ENCODE measurements at places on chromosomes 6 and 20.

- no peak for DNase-seq
These were observed 6.0 kb downstream of the SUMO4 start for GRCh38 chr6:149405823-149406765.

DNA sequence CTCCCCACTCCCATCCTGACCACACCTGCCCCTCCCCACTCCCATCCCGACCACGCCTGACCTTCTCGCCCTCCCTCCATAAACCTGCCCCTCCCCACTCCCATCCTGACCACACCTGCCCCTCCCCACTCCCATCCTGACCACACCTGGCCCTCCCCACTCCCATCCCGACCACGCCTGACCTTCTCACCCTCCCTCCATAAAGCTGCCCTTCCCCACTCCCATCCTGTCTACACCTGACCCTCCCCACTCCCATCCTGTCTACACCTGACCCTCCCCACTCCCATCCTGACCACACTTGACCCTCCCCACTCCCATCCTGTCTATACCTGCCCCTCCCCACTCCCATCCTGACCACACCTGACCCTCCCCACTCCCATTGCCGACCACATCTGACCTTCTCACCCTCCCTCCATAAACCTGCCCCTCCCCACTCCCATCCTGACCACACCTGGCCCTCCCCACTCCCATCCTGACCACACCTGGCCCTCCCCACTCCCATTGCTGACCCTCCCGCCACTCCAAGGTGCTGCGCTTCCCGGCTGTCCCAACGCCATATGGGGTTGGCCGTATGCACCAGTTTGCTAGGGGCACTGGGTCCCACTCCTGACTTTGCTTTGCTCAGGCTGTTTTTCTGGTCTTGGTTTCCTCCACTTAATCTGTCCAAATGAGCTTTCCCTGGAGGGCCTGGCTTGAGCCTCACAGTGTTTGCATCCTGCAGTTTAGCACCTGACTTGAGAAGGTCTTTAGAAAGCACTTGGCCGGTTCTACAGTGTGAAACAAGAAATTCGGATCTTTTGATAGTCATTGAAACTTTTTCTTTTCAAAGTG lies 2.9 kb downstream of the KIF25 start:
- no peak for DNase-seq

DNA sequence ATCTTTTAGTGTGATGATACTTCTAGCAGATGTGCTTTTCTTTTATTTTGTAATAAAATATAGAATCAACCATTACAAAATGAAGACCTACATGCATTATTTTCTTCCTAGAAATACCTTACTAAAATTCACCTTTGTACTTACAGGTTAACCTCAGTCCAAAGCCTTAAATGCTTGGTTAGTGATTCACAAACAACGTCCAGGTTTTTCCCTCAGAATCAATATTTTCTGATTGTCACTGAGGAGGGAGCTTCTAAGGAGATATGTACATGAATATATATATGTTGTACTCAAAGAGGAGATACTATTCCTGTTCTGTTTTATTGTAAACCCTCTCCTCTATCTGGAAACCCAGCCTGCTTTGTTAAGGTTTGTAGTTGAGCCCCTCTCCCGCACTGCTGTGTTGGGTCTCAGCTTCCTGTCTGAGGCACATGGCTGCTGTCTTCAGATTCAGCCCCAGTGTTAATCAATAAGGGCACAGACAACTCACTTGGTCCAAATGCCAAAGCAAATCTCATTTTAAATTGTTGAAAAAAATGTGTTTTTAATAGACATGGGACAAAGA lies 33.9 kb upstream of the HS3ST5 start:
- no peak for DNase-seq

GRCh38 chr6:105994591-105995390 lies 91.3 kb upstream of the PRDM1 start:
- DNase-seq, result no peak

GRCh38 chr6:42782689-42783176 lies 881 bp downstream of the BICRAL start:
- peak; percentile 84 for DNase-seq

DNA sequence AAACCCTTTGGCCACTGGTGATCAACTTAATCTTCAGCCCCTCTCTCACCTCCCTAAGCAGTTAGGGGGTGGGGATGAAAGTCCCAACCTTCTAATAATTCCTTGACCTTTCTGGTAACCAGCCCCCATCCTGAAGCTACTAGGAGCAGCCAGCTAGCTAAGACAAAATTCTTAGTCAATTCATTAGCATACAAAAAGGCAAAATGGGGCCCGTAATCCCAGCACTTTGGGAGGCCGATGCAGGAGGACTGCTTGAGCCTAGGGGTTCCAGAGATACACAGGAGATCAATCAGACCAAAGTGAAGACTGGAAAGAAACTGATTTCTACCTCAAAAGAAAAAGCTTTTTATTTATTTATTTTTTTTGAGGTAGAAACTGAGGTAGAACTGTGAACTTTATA lies 1.8 kb downstream of the ASCC3 start:
- no peak for DNase-seq

DNA sequence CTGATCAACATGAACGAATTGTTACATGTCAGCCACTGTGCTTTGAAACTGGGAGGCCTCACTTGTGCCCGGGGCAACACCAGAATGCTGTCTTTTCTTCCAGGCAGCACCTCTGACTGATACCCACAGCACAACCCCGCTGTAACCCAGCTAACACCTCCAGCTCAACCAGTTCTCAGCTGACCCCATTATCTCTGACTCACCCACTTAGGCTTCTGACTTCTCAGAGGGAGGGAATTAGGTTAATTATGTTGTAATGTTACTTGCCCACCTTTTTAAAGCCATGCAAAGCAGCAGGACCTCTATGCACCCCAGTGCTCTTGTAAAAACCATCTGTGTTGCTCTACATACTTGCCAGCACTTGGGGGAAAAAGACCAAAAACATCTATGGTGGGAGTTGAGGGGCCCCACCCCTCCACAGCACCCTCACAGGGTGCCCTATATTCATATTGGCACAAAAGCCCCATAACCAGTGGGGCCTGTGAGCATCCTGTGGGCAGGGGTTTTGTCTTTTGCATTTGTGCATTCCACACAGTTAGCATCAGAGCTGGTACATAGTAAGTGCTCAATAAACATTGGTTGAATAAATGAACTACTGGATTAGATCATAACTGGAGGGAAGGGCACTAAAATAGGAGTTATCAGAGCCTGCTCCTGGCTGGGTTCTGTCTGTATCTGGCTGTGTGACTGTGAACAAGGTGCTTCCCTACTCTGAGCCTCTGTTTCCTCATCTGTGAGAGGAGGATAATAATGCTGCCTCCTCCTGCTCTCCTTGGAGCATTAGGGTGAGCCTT lies 22.3 kb downstream of the BNIP5 start:
- DNase-seq, result no peak

DNA sequence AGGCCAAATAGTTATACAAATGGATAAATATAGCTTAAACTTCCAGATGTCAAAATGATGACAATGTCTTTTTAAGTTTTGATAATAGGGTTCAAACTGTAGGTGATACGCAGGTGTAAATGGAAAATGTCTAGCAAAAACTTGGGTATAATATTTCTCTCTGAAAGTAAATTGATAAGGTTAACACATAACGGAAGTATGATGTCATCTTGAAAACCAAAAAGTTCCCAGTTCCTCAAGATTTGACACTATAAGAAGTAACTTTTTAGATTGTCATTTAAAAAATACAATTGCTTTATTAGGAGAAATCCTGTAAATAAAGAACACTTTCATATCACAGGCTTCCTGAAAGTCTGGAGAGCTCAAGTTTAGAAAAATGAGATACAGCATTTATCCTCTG lies 483.4 kb downstream of the FRK start:
- no peak for DNase-seq

DNA sequence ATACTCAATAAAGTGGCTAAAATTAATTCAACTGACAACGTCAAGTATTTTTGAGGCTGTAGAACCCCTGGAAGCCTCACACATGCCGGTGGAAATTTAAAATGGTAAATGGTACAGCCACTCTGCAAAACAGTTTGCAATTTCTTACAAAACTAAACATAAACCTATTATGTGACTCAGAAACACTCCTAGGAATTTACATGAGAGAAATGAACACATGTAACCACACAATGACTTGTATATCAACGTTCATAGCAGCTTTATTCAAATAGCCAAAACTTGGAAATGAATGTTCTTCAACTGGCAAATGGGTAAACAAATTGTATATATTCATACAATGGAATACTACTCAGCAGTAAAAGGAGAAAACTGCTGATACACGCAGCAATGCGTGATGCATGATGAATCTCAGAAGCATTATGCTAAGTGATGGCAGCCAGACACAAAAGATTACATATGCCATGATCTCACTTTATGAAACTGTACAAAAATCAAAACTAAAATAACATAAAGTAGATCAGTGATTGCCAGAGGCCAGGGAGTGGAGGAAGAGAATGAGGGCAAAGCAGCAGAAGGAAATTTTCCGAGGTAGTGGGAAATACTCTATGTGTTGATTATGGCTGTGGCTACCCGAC lies 112.5 kb downstream of the FAM50B start:
- DNase-seq, result no peak

- no peak for DNase-seq
These were observed 38.3 kb upstream of the FAM184A start for GRCh38 chr6:119116712-119117281.

DNA sequence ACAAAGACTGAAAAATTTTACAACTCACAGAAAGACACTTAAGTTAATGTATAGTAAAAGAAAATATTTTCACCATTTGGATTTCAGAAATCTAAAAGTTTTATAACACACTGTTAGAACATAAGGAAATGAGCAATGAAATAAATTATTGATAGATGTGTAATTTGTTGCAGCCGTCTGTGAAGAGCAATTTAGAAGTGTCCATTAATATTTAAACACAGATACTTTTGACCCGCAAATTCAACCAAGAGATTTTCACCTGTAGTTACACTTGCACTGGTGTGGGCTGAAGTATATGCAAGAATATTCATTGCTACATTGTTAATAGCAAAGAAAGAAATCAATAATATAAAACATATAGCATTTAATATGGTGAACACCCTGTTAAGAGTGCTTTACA lies 14.6 kb upstream of the SLC17A3 start:
- DNase-seq, result no peak

DNA sequence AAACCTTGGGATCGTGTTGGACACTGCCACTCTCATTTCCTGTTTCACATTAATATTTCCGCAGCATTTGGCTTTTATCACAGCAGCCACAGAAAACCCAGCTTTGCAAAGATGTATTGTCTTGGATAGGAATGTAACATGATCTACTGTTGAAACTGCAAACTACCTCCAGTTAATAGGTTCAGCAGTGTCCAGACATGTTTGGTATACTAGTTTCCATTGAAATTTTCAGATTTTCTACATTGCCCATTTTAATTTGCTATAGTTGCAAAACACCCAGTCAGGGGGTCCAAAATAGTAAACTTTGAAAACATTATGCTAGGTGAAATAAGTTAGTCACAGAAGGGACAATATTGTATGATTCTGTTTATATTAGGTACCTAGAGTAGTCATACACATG lies 3.3 kb downstream of the ANKRD6 start:
- DNase-seq, result no peak

DNA sequence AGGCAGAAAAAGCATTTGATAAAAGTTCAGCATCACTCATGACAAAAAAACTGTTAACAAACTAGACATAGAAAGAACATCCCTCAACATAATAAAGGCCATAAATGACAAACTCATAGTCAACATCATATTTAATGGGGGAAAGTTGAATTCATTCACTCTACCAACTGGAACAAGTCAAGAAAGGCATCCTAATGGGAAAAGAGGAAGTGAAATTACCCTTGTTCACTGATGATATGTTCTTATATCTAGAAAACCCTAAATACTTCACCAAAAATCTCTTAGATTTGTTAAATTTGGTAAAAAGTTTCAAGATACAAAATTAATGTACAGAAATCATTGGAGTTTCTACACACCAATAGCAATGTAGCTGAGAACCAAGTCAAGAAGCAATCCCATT lies 48.9 kb downstream of the GGTLC1 start:
- DNase-seq, result no peak

DNA sequence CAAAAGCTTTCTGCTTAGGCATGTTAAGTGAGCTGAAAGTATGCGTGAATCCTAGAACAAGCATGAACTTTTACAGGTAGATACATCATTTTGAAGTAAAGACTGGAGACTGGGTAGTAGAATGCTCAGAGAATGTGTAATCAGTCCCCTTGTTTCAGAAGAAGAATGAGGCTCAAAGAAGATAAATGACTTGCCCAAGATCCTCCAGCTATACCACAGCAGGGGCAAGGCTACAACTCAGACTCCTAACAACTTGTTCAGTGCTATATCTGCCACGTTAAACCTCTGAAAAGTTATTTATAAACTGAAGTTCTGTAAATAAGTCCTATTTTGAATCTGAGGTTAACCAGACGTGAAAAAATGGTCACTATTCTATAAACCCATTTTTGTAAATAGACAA lies 2.9 kb downstream of the RIPOR2 start:
- no peak for DNase-seq

GRCh38 chr6:103516336-103516735 lies 1343.4 kb downstream of the HACE1 start:
- no peak for DNase-seq

- DNase-seq, result no peak
These were observed 139.5 kb downstream of the C6orf58 start for GRCh38 chr6:127716465-127716864.

DNA sequence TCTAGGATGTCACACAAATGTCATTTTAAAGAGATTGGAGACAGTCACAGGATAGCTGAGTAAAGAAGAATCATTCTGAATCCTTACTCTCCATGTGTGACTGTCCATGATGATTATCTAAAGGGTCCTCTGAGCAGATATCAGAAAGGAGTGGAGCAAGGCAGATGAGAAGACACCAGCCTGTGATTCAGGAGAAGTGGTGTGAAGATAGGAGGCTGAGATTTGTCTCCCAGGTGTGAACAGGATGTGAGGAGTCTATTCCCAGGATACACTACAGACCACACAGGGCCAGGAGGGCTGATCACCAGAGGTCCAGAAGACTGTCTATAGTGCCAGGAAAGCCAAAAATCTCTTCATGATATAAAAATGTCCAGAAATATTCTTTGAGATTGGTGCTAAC lies 27.0 kb downstream of the RWDD2A start:
- DNase-seq, result no peak

DNA sequence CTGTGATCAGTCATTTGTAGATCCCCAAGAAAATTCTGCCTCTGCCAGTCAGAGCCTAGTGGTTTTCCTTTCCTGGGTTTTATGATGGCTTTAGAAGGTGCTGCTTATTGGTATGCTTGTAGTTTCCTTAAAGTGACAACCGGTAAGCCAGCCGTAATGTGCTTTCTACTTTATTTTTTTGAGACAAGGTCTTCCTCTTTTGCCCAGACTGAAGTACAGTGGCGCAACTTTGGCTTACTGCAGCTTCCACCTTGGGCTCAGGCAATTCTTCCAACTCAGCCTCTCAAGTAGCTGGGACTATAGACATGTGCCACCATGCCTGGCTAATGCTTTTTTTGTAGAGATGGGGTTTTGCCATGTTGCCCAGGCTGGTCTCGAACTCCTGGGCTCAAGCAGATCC lies 23.5 kb downstream of the MCM8 start:
- DNase-seq, result no peak

DNA sequence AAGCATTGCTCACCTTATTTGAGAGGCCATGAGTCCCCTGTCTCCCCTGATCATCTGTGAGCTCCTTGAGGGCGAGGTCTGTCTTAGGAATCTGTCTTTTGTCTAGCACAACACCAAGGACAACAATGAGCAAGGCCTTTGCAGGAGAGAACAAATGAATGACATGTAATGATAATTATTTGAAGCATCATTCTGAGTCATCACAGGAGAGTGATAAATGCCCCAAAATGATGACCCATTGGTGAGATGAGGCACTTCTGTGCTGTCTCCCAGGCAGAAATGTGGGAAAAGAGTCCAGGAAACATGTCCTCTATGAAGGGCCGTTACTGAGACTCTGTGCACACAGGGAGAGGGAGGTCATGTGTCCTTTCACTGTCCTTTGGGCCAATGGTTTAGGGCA lies 105.2 kb upstream of the LRFN2 start:
- no peak for DNase-seq
